Left lung (tissue), 14 donors: ENCODE measurements at places on chromosomes 5 and 9. TPM values are rescaled to one million over a fixed set of nuclear protein-coding genes. Genes with fewer than 3 reads are reported as not detected.

Gene HAVCR2
- total RNA-seq: 18.8 TPM

Gene JADE2
- 36.8 TPM for total RNA-seq

Gene UHRF2
- total RNA-seq: 34.1 TPM

Gene MTRR
- 78.2 TPM for total RNA-seq

Gene ZNF608
- 24.0 TPM for total RNA-seq

Gene EQTN
- 0.29 TPM for total RNA-seq

Gene CYLC2
- not detected for total RNA-seq

Gene PCDHA6
- total RNA-seq: 0.76 TPM

Gene PCDHB13
- total RNA-seq: 1.8 TPM

Gene TRMO
- total RNA-seq: 13.6 TPM

Gene ADRB2
- total RNA-seq: 14.2 TPM

Gene SELENOP
- 605 TPM for total RNA-seq

Gene NFIB
- total RNA-seq: 97.9 TPM

Gene RANBP17
- 22.9 TPM for total RNA-seq

Gene RAI14
- total RNA-seq: 109 TPM

Gene MAP1B
- total RNA-seq: 53.0 TPM

Gene ODF2
- 21.1 TPM for total RNA-seq

Gene GNA14
- 4.3 TPM for total RNA-seq

Gene PLPPR1
- 1.6 TPM for total RNA-seq

Gene MYORG
- total RNA-seq: 6.9 TPM

Gene REXO4
- 23.4 TPM for total RNA-seq

Gene SMIM15
- total RNA-seq: 53.3 TPM

Gene PCDHA13
- total RNA-seq: 1.7 TPM

Gene CDKN2B
- 17.0 TPM for total RNA-seq

Gene GABBR2
- 0.41 TPM for total RNA-seq

Gene GOLGA2
- 126 TPM for total RNA-seq

Gene NSG2
- 0.34 TPM for total RNA-seq

Gene C8G
- total RNA-seq: 1.2 TPM

Gene MCIDAS
- not detected for total RNA-seq

Gene NUTM2F
- total RNA-seq: not detected

Gene PJA2
- total RNA-seq: 81.4 TPM

Gene THBS4
- total RNA-seq: 3.3 TPM
